Renal cortical epithelial cell (primary cell): ENCODE measurements at places on chromosomes 3 and 15.

- DNase-seq = no peak
These were observed 366.4 kb upstream of the RASGRP1 start for GRCh38 chr15:38930851-38931572.

GRCh38 chr3:34202975-34203374 is 404.5 kb downstream of the PDCD6IP start:
- no peak for DNase-seq

GRCh38 chr3:30550246-30550645 is 56.2 kb upstream of the TGFBR2 start:
- peak; percentile 85 for DNase-seq

DNA sequence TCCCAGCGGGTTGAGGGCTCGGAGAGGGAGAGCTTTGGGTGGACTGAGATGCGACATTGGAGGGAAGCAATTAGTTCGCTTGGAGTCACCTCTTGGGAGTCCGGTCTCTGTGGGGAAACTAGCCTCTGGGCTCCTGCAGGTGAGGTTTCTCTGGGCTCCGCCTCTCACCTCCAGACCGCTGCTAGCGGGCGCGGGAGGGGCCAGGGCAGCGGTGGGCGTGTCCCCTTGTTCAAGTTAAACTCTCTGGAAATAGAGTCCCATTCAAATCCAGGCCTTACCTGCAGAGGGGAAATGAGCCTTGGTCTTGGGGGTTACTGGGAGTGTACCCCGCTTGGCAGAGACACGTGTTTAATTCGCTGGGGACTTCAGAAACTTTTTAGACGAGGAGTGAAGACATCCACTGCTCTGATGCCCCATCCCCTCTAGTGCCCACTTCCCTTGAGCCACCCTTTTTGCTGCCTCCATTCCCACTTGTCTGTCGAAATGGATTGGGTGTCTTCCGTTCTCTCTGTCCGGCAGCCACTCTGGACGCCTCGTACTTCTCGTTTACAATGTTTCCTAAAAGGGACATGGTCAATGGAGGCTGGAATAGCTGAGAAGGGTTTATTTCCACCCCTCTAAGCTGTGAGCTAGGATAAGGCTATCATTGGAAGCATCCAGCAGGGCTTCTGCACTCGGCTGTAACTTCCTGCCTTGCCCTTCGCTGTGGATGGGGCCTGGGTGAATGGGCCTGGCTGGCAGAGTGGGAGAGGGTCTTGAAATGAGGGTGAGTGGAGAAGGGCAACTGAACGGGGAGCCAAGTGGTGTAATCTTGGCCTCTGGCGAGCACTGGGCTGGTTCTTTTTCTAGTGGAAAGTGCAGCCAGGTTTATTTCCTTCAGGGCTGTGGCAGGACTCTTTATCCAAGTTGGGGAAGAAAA is 1.1 kb downstream of the MITF start:
- no peak for DNase-seq

DNA sequence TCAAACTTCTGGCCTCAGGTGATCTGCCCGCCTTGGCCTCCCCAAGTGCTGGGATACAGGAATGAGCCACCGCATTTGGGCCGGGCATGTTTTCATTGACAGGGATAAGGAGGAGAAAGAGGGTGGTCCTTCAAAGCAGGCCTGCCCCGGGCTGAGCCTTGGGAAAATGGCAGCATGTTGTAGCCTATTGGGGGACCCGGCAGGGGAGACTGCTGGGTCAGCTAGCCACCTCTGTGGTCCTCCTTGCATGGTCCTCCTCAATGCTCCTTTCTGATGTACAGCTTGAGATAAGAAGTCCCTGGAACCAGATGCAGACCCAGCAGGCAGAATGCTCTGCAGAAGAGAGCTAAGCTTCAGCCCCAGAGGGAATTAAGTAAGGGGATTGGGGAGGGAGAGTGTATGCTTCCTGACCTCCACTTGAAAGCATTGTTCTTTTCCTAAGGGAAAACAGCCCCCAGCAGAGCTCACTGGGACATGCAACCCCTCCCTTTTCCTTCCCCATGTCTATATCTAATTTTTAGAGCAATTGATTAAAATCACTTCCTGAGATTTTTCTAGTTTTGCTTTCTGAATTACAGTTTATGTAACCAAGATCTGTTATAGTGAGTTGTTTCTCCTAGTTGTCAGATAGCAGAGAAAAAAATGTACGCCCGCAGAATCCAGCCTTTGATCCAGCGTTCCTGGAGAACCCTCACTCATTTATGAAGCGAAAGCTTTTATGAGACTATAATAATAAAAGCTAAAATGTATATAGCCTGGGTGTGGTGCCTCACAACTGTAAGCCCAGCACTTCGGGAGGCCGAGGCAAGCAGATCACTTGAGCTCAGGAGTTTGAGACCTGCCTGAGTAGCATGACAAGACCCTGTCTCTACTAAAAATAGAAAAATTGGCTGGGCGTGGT is 48.7 kb upstream of the VILL start:
- no peak for DNase-seq

GRCh38 chr15:76335307-76336253 is 993 bp upstream of the ISL2 start:
- no peak for DNase-seq
